ENCODE measurements at places on chromosomes 4 and X.

- DNase-seq = no peak
Observed at GRCh38 chrX:152299787-152300186, 151.3 kb downstream of the GABRA3 start.

DNA sequence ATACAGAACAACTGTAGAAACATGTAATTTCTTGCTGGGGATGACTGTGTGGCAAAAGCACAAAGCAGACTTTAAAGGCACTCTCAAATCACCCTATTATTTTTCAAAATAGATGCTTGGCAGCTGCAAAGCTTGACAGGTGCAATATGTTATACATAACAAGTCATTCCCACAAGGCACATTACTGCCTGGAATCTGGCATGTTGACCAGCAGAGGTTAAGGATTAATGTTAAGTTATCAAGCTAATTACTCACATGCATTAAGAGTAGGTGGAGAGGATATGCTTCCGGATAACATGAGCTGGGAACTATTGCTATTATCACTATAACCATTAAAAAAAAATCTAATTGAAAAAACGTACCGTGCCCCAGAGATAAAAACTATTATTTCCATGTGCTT is 17.8 kb downstream of the ANOS1 start:
- no peak for DNase-seq

DNA sequence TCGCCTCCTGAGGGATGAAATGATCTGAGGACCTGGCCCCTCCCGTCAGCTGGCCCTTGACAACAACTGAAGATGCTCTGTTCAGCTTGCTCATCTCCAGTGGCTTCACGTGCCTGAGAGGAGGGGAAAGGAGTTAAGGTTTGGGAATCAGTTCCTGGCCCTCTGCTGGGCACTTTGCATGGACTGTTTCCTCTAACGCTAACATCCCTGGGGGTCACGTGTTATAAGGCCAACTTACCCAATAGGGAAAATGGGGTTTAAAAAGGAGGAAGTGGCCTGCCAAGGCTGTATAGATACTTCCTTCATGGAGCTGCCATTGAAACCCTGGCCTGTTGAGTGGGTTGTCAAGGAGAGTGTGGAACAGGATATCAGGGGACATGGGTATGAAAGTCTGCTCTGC is 65.6 kb downstream of the OR13H1 start:
- no peak for DNase-seq

DNA sequence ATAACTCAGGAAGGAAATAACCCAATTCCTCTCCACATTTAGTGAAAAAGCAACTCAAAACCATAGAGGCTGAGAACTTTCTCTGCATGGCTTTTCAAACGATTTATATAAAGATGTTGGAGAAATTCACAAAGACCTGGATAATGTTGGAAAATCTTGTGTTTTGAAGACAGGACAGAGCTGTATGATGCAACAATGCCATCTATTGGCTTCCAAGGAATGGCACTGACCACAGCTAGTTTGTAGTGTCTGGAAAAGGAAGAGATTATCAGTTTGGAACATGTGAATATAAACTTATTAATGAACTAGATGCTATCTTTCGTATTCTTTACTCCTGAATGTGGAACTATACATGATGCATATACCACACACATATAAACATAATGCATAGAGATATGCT is 503.6 kb downstream of the IL1RAPL1 start:
- no peak for DNase-seq

DNA sequence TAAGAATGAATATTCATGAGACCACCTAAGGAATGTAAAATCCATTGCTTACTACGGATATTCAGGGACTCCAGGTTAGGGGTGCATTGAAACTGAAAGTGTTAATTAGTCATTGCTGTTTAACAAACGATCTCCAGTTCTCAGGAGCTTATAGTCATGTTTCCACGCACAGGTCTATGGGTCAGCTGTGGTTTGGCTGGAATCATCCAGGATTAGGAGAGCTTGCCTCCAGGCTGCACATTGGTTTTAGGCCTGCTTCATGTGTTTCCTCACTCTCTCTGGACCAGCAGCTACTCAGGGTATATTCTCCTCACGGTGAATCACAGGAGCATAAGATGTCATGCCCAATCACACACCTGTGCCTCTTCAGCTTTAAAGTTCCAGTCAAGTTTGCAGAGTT is 98.9 kb downstream of the ATXN3L start:
- DNase-seq = no peak
